ENCODE measurements at places on chromosomes 4 and X.
A peak's percentile ranks its signal among the peaks of the same experiment; 100 is the strongest.

DNA sequence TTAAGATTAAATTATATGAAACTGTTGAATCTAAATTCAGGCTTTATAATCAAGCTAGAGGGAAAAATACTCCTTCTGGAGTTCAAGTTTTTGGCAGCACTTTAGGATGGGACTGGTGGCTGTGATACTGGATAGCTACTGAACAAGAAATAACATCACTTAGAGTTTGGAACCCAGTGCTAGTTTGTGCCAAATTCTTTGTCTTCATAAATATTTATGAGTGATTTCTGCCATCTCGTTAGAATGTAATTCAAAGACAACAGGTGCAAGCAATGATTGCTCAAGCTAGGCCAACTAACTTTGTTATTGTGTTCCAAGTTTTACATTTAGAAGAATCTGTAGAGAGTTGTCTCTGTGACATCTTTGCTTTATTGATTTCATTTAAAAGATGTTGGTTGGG is 417.9 kb downstream of the FAT4 start:
- DNase-seq: no peak

- DNase-seq: peak; percentile 26
Observed at GRCh38 chr4:186724864-186725468, 1.3 kb upstream of the FAT1 start.

- DNase-seq: no peak
Observed at GRCh38 chr4:157838366-157838765, 334.5 kb downstream of the GASK1B start.

GRCh38 chrX:74009041-74009440 is 294.9 kb upstream of the ZCCHC13 start:
- DNase-seq: no peak

DNA sequence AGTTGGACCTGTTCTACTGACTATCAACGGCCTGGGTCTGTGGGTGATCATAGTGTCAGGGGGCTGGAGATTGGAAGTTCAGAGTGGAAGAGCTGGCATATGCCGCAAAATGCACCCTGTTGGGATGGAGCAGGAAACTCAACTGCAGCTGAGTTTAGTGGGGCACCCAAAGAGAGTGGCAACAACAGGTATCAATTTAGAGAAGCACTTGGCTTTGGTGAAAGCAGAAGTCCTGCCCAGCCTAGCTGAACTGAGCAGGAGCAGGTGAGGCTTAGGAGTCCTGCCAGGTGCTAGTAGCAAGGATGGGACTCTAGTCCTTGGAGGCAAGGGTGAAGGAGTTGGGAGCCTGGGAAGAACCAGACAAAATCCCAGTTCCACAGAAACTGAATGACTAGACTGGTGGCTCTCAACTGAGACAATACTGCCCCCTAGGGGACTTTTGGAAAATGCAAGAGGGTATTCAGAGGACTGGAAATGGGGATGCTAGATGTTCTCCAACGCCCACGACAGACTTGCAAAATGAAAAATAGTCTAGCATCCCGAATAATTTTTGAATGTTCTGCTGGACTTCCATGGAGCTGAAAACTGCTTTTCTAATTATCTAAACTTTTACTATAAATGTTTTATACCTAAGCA is 49.4 kb downstream of the RTL9 start:
- peak; percentile 55 for DNase-seq

DNA sequence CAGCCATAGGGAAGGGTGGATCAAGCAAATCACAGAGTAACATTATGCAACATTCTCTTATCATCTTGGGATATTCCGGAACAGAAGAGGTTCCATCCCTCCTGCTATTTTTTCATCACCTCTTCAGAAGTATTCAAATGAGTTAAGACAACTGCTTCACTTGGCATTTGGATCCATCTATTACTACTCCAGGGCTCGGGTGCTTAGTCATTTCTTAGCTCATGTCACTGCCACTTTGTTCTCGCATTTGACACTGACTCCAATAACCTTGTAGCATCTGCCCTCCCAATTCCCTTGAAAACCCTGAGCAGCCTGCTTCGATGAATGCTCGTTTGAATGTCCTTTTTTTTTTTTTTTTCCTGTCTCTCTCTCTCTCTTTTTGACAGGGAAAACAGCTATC is 114.9 kb downstream of the PPARGC1A start:
- no peak for DNase-seq

DNA sequence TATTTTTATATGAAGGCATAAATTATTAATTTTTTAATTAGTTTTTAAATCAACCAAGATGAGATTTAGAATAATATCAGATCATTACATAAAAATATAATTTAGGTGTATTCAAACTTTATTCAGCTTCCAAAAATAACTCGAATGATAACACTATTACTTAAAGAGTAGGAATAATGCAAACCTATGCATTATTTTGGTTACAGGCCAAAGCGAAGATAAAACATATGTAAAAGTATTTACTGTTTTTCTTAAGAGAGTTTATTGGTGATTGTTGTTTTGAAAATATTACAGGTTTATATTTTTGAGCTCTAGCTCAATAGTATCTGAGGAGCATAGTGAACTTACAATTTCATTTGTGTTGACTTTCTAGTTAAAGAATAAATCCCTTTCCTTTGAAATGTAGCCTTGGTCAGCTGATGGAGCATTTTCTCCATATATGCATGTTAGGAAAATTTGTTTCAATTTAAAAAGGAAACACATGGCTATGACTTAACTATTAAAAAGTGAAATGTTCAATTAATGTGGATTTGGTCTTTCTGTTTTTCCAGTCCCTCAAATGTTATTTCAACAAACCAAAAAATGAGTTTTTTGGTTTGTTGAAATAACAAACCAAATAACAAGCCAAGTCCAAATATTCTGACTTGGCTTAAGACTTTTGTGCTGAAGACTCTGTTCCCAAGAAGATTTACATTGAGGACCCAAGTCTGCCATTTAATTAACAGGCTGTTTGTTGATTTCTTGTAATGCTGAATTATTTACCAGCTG is 346.9 kb downstream of the ARHGAP24 start:
- DNase-seq: no peak

- no peak for DNase-seq
Observed at GRCh38 chr4:104010722-104011121, 290.9 kb upstream of the TACR3 start.

GRCh38 chr4:37422102-37422501 is 177.6 kb downstream of the NWD2 start:
- DNase-seq: no peak

- no peak for DNase-seq
Observed at GRCh38 chr4:28386776-28387175, 1526.1 kb downstream of the STIM2 start.

DNA sequence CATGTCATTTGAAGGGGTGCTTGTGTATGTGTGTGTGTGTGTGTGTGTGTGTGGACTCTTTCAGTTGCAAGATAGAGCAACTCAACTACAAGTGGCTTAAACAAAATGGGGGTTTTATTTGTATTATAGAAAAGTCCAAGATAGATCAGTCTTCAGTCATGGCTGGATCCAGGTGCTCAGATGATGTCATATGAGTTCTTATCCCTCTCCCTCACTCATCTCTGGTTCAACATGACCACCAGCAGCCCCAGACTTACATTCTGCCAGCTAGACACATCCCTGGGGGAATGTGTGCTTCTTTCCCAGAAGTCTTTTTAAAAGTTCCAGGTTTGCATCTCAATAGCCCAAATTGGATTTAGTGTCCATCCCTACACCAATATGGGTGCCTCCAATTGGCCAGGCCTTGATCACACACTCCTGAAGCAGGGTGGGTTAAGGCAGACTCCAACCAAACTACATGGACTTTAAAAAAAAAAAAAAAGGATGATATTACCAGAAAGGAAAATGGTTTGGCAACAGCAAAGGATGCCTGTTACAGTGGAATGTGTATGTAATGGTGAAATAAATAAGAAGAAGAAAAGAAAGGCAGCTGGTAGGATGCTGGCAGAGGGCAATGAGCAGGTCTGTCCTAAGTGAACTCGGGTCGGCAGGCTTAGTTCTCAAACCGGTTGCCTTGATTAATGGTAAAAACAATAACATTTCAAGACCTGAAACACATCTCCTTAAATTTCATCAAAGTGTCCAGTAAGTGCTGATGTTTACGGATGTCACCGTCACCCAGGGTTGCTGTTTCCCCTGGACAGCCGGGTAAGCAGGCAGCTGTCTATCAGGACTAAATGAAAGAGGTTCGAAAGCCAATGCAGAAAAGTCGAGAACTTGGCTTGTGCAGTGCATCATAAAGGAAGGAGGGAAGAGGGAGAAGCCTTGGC is 107.7 kb downstream of the SMIM20 start:
- no peak for DNase-seq

DNA sequence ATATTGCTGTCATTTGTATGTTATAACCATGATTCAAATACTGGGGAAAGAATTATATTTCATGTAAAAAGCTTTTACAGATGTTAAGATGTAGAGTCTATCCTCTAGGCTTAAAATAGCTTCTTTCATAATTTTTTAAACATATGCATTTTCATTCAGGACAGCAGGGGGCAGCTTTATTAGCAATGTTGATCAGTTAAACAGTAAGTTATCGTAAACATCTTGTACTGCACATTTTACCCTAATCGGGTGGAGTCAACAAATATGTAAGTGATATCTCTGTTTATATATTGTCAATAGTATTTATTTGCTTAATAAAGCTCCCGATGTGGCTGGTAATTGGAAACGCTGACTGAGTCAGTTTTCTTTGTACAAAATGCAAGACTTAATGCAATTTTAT is 142.5 kb upstream of the MED14 start:
- no peak for DNase-seq

GRCh38 chr4:54395013-54395527 is 166.0 kb downstream of the PDGFRA start:
- no peak for DNase-seq

- DNase-seq: no peak
Observed at GRCh38 chrX:10851809-10852208, 231.4 kb upstream of the MID1 start.

GRCh38 chr4:16853640-16854039 is 44.8 kb downstream of the LDB2 start:
- DNase-seq: no peak

- DNase-seq: peak; percentile 66
Observed at GRCh38 chrX:22135994-22136684, 104.0 kb downstream of the PHEX start.

DNA sequence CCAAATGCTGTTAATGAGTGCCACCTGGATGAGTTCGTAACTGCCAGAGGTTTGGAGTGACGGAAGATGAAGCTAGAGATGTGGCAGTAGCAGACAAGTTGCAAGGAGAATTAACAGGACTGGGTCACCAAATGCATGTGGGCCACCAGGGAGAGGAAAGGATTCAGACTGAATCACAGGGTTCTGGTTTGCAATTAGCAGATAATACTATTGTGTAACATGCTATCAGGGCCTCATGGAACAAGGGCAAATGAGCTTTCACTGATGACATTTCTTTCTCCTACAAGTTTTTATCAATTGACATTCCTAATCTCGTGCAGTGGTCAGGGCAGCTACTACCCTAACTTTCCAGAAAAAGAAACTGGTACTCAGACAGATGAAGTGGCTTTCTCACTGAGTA is 21.4 kb downstream of the GAB3 start:
- DNase-seq: no peak

DNA sequence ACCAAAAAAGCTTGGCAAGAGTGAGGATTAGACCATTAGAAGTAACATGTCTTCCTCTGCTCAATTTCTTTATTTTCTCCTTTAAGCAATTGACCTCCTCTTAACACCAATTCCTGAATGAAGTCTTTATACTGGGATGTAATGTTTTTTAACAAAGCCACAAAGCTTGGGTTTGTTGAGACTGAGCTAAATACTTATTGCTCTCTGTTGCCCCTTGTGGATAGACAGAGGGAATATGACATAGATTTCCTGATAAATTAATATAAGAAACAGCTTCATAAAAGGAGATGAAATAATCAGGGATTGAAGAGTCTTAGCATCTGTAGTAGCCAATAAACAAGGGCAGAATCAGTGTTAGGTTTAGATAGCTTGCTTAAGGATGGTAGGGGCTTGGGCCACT is 57.6 kb downstream of the CCDC160 start:
- no peak for DNase-seq

GRCh38 chrX:78024349-78025059 is 55.1 kb upstream of the PGAM4 start:
- DNase-seq: no peak

- DNase-seq: no peak
Observed at GRCh38 chr4:184785813-184786212, 40.0 kb downstream of the ACSL1 start.

- DNase-seq: no peak
Observed at GRCh38 chr4:67371615-67372014, 173.7 kb downstream of the CENPC start.

- DNase-seq: peak; percentile 47
Observed at GRCh38 chr4:15238720-15239119, 189.1 kb upstream of the C1QTNF7 start.

DNA sequence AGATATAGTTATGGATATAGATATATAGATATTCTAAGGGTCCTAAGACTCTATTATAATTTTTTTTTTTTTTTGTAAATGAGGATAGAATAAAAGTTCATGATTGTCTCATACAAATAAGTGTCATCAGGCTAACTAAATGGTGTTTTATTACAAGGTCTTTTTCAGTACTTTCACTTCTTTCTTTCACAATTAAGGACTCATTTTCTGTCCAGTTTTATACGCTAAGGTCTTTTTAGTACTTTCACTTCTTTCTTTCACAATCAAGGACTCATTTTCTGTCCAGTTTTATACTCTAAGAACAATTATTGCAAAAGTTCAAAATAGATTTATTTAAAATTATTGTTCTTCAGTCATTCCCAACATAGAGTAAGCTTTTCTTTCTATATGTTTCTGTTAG is 32.7 kb downstream of the RUFY3 start:
- no peak for DNase-seq

DNA sequence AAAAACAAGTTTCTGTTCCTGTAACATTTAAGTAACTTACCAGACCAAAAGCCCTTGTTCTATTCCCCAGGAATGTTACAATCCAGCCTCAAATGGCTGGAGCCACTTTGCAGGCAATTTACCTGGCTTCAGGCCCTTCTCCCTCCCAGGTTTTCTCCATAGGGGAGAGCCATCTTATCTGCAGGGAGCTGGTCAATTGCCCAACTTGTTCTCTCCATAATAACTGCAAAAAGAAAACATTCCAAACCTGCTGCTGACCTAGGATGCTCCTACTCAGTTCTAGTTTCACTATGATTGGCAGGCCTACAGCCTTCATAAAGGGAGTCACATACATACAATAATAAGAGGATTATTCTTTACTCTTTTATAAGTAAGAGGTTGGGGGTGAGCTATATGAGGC is 670.7 kb downstream of the PCDH7 start:
- DNase-seq: no peak

GRCh38 chr4:7842384-7843279 is 97.0 kb downstream of the AFAP1 start:
- no peak for DNase-seq

DNA sequence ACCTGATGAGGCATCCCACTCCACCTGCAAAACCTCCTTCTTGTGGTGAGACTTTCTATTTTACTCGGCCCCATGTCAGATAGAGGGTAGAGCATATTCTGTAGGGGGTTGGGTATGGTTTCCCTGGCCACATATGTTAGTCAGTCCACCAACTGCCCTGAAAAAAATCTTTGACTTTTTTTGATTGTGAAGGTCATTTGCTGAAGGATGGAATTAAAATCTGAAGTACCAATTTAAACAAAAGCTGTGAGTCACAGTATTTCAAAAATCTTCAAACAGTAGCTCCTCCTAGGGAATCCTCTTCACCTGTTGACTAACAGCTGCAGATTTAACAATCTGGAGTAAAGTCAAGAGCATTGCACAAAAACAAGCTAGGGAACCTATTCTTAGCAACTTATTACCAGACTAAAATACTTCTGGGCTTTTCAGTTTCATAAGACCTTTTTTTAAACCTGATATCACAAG is 8.0 kb upstream of the CCDC110 start:
- no peak for DNase-seq
